AML-193 (cell line): ENCODE measurements at places on chromosomes 16 and 17.

DNA sequence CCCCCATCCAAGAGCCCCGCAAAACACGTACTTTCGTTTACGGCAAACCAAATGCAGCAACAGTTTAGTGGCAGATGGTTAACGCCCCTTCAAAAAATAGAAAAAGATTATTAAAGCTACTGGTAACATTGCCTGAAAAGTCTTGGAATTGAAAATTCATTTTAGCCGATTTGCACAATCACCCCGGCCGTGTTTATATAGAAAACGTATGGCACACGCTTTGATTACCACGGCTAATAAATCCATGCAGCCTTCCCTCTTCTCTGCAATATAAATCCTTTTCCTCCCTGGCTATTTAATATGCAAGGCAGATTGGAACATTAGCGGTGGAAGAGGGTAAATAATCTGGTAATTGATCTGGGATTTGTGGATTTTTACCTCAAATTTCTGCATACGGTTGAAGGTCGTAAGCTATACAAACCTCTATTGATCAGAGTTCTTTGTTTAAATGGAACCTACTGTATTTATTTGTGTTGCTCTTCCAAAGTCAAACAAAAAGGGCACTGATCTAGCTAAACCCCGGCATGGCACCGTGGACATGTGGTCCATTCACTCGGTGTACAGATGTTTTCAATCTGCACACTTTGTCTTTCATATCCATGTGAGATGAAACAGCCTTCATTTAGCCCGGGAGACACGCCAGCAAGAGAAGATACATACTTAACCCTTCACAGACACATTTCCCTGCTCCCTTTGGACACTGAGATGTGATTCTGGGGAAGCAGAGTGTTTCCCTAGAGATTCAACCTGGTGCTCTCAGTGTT lies 238.1 kb upstream of the MAF start:
- no peak for DNase-seq

GRCh38 chr17:73643001-73643851 lies 1.0 kb downstream of the SDK2 start:
- DNase-seq, result peak; percentile 33

- DNase-seq, result no peak
Observed at GRCh38 chr17:74289688-74290087, 15.7 kb downstream of the DNAI2 start.

DNA sequence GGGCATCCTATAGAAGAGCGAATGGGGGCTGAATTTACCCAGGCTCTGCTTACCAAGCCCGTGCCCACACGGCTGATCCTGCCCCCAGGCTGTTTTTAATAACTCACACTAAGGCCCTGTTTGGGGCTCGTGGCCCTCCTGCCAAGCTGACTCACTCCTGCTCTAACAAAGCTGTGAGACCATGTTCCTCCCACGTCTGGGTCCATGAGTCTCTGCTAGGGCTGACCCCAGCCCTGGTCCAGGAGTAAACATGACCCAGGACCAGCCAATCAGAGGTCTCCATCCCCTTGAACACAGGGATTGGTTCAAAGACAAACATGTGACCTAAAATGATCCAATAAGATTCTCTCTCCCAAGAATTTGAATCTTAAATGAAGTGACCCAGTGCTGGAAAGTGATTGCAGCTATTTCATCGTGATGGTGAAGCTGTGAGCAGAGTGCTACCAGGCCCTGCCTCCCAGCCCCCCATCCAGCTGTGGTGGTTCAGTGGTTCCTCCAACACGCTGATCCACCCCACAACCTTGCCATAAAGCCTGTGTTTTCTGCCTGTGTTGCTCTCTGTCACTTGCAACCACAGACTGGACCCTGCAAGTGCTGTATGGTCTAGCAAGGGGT lies 57.2 kb downstream of the C16orf82 start:
- DNase-seq, result no peak

DNA sequence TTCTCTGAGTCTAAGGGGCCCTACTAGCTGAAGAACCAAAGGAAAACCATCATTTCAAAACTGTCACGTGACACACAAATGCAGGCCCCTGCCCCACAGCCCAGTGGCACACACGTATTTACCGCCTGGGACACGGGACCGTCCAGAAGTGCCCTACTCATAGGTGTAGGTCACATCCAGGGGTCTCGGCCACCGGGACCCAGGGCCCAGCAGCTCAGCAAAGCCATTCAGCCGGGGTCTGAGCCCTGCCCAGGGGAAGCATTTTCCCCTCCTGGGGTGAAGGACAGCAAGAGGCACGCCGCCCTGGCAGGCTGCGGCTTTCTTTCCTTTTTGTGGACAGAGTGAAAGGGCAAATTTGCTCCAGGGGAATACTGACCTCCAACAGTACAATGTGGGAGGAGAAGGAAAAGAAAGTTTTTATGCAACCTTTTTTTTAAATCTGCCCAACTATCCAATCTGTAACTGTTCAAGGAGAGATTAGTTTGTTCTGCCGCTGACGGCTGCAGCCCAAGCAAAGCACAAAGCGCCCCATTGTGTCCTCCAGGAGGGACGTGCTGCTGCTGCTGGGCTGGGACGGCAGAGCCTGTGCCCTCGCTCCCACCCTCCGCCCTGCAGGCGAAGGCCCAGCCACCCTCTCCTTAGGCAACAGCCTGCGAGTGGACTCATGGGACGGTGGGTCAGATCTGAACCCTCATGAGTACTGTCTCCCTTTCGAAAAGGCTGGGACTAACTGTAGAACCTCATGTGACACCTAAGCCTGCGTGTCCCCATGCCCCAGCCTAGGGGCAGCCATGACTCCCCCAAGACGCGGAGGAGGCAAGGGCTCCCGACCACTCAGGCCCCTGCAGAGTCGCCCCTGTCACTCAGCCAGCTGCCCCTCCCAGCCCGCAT lies 21.3 kb downstream of the SLC7A5 start:
- no peak for DNase-seq

- DNase-seq, result no peak
Observed at GRCh38 chr16:30137897-30138296, 14.9 kb upstream of the MAPK3 start.

DNA sequence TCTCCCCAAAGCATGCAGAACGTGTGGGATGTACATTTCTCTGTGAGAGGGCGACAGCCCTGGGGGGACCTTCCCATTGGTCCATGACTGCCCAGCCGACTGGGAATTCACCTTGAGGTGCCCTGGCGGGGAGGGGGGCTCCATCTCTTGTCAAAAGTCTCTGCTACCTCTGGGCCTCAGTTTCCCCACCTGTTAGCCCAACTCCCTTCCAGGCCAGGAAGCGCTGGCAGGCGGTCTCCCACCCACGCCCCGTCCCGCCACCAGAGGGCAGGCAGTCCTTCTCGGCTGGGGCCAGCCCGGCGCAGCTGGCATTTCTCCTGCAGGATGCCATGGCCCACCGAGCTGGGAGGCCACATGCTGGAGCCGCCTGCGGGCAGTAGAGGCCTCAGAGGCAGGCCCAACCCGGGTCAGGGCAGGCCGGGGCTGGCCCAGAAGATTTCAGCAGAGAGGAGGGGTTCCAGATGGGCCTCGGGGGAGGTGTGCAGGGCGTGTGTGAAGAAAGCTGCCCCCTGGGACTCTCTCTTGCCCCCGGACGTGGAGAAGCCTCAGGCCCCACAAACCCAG lies 16.6 kb downstream of the CD7 start:
- DNase-seq, result no peak

GRCh38 chr16:4803401-4803844 lies 990 bp upstream of the ROGDI start:
- DNase-seq, result peak; percentile 18

- no peak for DNase-seq
Observed at GRCh38 chr17:38511150-38512108, 83.2 kb downstream of the ARHGAP23 start.

GRCh38 chr17:647324-648197 lies 67.1 kb downstream of the VPS53 start:
- DNase-seq, result no peak

- DNase-seq, result no peak
Observed at GRCh38 chr16:49844359-49844758, 11.6 kb downstream of the ZNF423 start.

DNA sequence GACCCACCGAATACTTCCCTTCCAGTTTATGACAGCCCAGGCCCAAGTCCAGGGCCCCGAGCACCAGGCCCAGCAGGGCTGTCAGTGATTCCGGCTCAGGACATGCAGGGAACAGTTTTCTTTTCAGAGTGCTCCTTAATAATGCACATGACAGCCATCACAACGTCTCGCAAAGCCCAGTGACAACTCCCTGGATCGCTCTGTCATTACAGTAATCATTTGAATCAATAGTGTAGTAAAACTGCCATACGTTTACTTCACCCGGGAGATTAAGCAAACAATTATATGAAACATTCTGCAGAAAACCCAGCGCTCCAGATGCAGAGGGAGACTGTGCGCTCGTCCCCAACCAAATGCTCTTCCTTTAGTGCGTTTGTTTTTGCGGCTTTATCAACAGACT lies 162.6 kb upstream of the CDH13 start:
- DNase-seq, result no peak

DNA sequence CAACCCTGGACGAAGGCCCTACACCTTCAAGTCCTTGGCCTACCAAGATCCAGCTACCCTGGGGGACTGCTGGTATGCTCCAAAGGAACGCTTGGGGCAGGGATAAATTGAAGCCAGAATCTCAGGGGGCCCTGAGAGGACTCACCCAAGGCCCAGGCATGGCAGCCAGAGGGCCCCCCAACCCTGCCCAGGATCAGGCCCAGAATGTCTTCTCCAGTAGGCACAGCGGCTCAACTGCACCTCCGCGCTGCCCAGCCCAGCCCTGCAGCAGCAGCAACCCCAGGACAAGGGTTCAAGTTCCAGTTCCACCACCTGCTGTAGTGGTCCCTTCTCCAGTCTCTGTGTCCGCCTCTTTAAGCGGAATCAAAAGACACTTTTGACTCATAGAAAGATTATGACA lies 2.2 kb downstream of the TFAP4 start:
- DNase-seq, result no peak

- DNase-seq, result no peak
Observed at GRCh38 chr17:39064819-39065218, 86.6 kb downstream of the PLXDC1 start.

GRCh38 chr17:9364837-9365430 lies 210.7 kb downstream of the STX8 start:
- DNase-seq, result no peak

DNA sequence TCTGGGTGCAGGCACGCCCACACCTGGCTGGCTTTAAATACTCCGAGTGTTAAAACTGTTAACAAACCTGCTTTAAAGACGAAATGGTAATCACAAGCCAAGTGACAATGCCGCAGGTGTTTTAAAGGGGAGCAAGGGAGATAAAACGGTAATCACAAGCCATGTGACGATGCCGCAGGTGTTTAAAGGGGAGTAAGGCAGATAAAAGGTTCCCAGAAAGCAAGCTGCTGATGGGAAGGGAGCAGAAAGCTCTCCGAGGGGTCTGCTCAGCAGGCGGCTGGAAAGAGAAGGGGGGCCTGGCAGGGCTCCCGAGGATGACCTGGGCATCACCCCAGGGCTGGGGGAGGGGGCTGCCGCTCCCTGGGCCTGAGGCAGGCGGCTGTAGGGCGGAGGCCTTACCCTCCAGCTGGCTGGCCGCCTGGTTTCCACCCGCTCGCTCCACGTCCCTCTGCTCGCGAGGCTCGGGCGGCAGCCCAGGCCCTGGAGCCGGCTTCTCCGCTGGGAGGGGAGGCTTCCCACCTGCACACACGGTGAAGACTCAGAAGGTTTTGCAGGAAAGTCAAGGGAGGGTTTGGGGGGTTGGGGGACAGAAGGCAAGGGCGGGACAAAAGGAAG lies 12.1 kb downstream of the NDUFAF8 start:
- DNase-seq, result no peak

DNA sequence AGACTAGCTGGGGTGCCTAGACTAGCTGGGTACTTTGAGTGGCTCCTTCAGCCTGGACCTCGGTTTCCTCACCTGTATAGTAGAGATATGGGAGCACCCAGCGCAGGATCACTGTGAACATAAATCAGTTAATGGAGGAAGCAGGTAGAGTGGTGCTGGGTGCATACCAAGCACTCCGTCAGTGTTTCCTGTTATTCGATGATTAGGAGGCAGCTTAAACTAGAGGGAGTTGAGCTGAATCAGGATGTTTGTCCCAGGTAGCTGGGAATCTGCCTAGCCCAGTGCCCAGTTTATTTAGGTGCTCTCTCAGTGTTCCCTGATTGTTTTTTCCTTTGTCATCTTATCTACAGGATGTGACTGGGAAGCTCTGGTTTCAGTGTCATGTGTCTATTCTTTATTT lies 8.4 kb upstream of the TMEM235 start:
- DNase-seq, result no peak

- no peak for DNase-seq
Observed at GRCh38 chr17:65660947-65661346, 99.5 kb upstream of the AXIN2 start.

- no peak for DNase-seq
Observed at GRCh38 chr17:1906662-1907101, 76.9 kb downstream of the RPA1 start.

- no peak for DNase-seq
Observed at GRCh38 chr16:73092236-73092781, 44.4 kb upstream of the ZFHX3 start.

DNA sequence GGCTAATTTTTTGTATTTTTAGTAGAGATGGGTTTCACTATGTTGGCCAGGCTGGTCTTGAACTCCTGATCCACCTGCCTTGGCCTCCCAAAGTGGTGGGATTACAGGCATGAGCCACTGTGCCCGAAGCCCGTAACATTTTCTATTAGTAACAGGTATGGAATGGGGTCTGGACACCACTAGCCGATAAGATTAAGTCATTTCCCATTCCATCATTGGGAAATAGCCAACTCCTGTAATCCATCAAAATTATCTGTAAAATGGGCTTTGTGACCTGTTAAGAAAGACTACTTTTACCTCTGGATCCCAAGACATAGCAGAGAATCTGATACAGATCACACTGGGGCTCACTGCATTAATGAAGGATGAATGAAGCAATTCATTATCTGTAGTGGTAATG lies 3.9 kb upstream of the LUC7L3 start:
- no peak for DNase-seq

DNA sequence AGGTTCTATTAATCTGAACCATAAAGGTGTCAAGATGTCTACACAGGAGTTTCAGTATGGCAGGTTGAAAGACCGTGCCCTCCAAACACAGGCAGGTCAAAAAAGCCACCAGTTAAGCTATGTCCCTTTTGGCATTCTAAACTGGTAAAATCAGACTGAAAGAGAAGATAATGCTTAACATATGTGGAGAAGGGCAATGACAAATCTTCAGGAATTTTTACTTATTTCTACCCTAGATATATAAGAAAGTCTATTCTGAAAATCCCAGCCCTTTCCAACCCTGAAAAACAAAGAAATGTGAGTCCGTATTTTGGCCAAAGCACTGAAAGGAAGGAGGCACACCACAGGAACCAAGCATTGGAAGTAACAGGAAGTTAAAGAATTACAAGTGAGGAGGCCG lies 16.5 kb downstream of the AP1G1 start:
- no peak for DNase-seq

GRCh38 chr16:9212621-9213020 lies 121.2 kb downstream of the HAPSTR1 start:
- no peak for DNase-seq

DNA sequence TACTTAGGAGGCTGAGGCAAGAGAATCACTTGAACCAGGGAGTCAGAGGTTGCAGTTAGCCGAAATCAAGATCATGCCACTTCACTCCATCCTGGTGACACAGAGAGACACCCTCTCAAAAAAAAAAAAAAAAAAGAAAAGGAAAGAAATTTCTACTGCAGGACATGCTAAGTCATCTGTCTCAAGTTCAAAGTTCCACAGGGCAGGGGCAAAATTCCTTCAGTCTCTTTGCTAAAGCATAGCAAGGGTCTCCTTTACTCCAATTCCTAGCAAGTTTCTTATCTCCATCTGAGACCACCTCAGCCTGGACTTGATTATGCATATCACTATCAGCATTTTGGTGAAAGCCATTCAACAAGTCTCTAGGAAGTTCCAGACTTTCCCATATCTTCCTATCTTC lies 14.6 kb downstream of the ZSCAN10 start:
- no peak for DNase-seq

- DNase-seq, result no peak
Observed at GRCh38 chr16:51880776-51881175, 666.2 kb downstream of the TOX3 start.
